Activated CD8-positive, alpha-beta memory T cell treated with anti-CD3 and anti-CD28 coated beads for 1 hour (primary cell): ENCODE measurements at places on chromosomes 6 and 20.

DNA sequence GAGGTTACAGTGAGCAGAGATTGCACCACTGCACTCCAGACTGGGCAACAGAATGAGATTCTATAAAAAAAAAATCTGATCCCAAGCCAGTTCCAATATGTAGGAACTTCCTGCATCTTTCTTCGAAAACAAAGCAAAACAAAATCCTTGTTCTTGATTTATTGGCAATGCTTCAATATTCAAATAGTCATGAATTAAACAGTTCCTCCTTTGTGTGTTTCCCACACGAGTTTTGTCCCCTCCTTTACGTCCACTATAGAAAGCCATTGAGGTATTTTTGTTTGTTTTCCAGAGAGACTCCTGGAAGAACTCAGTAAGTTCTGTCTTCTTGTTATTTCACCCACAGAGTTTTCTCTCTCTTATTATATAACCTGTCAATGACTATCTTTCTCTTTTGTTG is 7.6 kb downstream of the BTN1A1 start:
- no peak for DNase-seq

DNA sequence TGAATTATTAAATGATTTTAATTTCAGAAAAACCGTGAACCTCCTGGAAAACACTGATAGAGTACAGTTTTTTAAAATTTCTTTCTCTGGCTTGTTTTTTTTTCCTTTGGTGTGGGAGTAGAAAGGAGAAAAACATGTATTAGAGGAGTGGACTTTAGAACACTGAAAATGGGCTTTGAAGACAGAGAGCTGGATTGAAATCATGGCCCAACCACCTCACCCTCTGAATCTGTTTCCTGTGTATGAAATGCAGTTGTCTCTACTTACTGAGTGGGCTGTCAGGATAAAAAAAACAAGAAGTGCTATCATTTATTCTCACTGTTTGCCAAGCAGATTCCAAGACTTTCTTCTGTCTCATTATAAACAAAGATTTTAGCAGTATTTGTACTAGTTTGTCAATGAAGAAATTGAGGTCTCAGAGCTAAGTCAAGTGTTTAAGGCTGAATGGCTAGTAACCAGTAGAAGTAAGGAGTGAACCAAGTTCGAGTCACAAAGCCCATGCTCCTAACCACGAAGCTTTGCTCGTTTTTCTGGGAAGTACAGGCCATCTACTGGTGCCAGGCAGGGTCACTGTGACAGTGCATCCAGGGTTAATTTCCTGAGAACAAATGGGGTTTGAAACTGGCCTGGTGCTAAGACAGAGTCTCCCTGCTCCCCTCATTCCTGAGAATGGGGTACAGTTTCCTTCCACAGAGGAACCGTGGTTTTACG is 256.4 kb downstream of the TMEM242 start:
- no peak for DNase-seq

- no peak for DNase-seq
Observed at GRCh38 chr6:75609639-75610590, 8.2 kb downstream of the SENP6 start.

DNA sequence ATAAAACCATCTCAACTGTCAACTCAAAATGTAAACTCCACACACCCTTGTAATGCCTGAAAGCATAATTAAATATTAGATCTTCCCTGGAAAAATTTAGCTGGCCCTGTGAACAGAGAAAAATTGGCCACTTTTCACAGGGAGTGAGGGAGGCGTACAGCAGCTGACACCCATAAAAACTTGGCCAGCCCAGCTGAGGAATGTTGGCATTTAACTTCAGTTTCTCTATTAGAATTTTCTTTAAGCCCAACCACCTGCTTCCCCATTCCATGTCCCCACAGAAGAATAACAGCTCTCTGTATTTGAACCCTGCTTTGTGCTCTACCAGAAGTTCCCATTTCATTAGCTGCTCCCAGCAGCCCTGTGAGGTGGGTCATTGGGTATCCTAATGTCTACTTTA is 41.0 kb downstream of the PKHD1 start:
- DNase-seq: no peak

DNA sequence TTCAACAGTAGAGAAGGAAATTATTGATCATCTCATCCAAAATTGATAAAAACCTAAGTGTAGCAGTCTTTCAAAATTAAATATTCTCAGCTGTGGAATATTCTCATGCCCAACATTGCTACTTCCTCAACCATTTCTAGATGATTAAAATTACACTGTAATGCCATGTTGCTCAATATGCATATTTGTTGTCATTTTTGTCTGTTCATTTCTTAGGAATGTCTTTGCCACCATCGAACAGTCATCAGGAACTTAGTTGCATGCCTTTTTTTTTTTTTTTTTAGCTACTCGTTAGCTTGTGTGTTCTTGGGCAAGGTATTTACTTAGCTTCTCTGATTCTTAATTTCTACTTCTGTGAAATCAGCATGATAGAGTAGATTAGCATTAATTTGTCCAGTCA is 188.6 kb downstream of the DTNBP1 start:
- DNase-seq: no peak

DNA sequence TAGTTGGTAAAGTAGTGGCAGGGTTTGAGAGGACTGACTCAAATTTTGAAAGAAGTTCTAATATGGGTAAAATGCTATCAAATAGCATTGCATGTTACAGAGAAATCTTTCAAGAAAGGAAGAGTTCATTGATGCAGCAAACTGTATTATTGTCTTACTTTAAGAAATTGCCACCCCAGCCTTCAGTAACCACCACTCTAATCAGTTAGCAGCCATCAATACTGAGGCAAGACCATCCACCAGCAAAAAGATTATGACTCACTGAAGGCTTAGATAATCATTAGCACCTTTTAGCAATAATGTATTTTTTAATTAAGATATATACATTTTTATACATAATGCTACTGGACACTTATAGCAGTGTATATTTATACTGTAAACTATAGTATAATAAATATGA is 138.9 kb downstream of the CDK19 start:
- no peak for DNase-seq

- no peak for DNase-seq
Observed at GRCh38 chr6:84568971-84569370, 195.4 kb downstream of the TBX18 start.

DNA sequence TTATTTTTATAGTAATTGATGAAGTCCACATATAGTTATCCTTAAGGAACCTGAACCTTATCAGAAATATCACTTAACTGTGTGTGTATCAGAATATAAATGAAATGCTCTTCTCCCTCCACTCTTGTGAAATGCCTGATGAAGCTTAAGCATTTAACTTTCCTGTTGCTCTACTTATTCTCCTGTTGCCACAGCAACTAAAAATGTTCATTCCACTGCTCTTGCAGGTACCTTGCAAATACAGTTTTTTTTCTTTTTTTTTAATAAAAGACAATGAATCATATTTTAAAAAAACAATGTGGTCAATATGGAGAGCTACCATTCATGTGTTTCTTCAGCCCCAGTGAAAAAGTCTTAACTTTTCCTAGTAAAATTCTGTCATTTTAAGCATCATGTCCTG is 210.3 kb downstream of the RFPL4B start:
- no peak for DNase-seq

- no peak for DNase-seq
Observed at GRCh38 chr6:18323935-18324705, 59.8 kb upstream of the DEK start.

DNA sequence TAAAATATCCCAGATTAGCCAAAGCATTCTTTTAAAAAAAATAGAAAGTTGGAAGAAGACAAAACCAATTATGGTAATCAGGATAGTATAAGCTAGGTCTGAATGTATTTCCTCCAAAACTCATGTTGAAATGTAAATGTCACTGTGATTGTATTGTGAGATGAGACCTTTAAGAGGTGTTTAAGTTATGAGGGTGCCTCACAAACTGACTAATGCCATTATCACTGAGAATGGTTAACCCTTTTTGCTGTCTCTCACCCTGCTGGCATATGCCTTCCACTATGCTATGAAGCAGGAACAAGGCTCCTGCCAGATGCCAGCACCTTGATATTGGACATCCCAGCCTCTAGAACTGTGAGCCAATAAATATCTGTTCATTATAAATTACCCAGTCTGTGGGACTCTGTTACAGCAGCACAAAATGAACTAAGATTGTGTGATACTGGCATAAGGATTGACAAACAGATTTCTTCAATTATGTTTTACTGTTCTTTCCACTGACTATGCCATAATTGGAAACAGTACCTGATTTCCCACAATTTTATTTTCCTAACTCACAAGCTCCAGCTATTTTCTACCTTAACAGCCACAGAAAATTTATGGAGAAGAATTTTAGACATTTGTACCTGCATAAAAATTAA is 63.8 kb downstream of the IBTK start:
- DNase-seq: no peak

DNA sequence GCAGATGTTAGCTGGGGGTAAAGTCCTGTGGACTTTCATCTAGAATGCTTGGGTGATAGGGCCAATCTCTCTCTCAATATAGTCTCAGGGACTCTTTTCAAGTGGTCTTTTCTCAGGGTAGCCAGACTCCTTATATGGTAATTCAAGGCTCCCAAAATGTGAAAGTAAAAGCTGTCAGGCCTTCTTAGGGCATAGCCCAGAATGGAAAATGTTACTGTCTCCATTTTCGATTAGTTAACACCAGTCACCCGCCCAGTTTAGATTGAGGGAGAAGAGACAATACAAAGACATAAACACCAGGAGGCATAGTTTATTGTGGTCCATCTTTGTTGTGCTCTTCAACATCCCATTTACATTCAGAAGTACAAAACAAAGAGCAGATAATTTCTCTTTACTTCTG is 295.8 kb downstream of the EPHA7 start:
- no peak for DNase-seq

GRCh38 chr20:47810116-47810677 is 24.9 kb upstream of the SULF2 start:
- no peak for DNase-seq

GRCh38 chr6:30657454-30657853 is 10.5 kb downstream of the C6orf136 start:
- no peak for DNase-seq

GRCh38 chr6:109028439-109028838 is 66.2 kb downstream of the SESN1 start:
- DNase-seq: no peak

- DNase-seq: no peak
Observed at GRCh38 chr20:54535746-54536145, 60.4 kb downstream of the DOK5 start.

DNA sequence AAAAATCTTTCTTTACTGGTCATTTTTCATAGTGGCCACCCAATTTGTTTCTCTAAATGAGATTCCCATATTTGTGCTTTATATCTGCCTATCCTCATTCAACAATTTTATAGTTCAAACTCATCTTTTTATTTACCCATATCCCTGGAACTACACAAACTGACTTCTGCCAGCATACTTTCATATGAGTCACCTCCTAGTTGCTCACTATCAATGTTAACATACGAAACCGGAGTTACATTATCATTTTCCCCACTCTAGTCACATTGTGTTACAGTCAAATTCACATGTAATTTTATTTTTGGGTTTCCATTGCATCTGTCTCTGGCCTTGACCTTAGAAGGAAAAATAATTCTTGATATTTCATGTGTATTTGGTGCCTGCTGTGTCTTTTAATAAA is 499.4 kb downstream of the MAFB start:
- DNase-seq: no peak

GRCh38 chr6:51094271-51094670 is 275.6 kb downstream of the TFAP2B start:
- no peak for DNase-seq

DNA sequence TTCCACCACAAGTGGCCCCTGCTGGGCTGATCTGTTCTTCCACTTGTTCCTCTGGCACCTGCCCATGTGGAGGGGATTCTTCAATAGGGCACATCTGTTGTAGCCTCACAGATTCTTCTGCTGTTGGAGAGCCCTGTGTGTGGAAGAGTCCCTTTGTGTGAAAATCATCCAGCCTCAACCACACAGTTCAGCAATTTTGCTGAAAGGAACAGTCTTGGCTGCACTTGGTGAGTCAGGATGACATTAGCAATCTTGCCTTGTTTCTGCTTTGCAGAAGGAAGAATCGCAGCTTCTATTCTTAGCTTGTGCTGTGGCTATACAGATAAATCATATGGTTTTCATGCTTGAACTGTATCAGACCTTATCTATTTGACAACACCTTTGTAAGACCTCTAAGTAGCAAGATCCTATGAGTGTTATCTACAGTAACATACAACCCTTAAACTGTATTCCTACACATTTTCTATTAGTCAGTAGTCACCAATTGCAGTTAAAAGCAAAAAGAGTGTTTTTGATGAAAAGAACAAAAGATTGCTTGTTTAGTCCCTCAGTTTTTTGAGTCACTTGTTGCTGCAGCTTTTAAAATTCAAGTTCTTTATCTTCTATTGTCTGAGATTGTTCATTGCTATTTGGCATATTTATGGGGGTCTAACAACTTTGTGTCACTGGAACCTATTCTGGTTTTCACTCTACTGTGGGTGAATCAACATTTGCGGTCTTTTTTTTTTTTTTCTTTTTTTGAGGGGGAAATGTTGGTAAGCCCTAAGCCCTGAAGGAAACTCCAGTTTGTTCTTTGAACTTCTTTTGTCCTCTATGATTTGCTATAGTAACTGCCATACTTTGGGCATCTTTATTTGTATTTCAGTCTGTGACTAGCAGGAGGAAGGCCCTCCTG is 231.6 kb downstream of the TFAP2B start:
- DNase-seq: no peak

- no peak for DNase-seq
Observed at GRCh38 chr20:3071266-3071609, 182 bp upstream of the OXT start.

- DNase-seq: no peak
Observed at GRCh38 chr6:138107752-138108592, 753 bp upstream of the PERP start.

DNA sequence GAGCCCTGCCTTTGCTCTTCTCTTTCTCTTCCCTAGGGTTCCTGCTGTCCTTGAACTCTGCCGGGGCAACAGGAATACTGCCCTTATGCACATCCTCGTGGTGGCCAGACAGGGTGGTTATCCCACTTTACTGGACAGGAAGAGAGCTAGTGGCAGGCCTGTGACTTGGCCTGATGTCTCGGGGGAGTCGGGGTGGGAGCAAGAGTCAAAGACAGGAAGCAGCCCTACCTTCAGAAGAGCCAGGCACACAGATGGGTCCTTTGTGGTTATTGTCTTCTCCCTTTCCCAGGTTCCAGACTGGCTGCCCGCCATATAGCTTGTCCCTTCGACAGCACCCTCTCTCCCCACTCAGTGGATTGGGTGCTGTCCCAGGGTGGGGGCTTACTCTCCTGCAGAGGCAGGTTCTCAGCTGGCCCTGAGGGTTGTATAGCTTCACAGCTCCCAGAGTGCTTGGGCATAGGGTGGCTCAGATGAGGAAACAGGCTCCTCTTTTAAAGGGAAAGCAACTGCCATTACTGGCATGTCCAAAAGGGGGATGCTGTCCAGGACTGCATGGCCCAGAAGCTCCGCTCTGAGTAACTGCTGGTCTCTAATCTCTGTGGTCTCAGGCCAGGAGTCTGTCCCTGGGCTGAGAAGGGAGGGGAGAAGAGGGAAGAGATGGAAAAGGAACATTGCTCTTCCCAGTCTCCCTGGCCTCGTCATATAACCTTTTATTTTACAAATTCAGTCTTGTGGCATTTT is 17.3 kb downstream of the PLCG1 start:
- no peak for DNase-seq

DNA sequence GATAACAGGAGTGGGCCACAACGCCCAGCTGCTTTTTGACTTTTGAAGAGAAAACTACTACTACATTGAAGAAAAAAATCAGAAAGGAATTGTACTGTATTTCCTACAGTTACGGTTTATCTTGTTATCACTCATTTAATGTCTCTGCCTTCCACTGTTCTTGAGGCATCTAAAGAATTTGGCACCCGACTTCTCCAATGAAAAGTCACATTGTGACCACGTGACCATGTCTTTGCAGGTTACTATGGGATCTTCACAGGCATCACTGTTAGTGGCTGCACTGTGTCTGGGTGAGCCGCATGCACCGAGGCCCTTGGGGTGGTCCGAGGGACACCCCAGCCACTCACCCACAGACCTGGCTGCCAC is 26.8 kb downstream of the RRBP1 start:
- DNase-seq: no peak
